ENCODE measurements at places on chromosomes 5 and 9. TPM values are rescaled to one million over a fixed set of nuclear protein-coding genes. Genes with fewer than 3 reads are reported as not detected.
A peak's percentile ranks its signal among the peaks of the same experiment; 100 is the strongest.

GRCh38 chr9:123654994-123655637 lies 274.8 kb downstream of the DENND1A start:
- DNase-seq = no peak

GRCh38 chr5:56900858-56901578 lies 8.4 kb upstream of the SETD9 start:
- DNase-seq = no peak

- DNase-seq = no peak
Observed at GRCh38 chr9:128921881-128922763, 1.3 kb downstream of the PHYHD1 start.

- DNase-seq = no peak
Observed at GRCh38 chr5:3105581-3105980, 354.1 kb upstream of the IRX2 start.

DNA sequence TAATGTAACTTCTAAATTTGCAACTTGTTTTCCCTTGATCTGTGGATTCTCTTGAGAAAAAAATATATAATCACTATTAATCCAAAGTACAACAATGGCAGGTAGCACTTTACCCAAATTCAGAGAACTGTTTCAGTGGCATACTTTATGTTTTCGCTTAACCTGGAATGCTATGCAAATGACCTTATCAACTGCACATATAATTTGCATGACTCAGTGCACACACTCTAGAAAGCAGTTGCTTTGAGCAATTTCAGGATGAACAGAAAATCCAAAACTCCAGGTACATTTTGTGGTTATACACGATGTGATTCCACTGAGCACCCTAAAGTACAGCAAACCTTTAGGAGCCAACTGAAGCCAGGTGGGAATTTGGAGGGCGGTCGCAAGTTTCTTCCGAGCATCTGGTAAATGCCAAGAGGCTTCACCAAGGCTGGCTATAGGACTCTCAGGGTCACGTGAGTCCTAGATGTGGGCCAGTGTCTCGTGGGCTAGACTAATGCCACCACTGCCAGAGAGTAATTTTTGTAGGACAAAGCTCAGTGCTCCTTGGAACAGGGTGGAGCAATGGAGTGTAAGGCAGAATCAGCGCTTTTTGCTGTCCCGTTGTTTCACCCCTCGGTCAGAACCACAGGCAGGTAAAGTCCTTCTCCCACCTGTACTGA lies 37.3 kb downstream of the DMGDH start:
- DNase-seq = no peak

GRCh38 chr9:131733541-131734061 lies 6.3 kb downstream of the RAPGEF1 start:
- DNase-seq = peak; percentile 99

- DNase-seq = no peak
Observed at GRCh38 chr5:176809544-176810080, 747 bp upstream of the UNC5A start.

DNA sequence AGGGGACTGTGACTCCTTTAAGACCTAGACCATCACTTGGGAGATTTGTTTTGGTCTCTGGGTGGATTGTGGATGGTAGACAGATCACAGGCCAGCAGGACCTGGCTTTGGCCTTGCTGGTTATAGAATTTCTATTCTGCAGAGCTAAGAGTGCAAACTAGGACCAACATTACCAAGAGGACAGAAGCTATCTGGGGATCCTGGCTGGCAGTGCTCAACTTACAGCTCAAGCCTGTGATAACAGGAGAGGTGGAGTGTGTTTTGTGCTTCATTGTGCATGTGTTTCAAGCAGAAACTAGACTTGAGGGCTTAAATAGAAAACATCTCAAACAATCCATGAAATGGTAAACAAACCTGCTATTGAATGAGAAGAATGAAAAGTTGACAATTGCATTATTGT lies 106.7 kb downstream of the ZNF462 start:
- DNase-seq = no peak

DNA sequence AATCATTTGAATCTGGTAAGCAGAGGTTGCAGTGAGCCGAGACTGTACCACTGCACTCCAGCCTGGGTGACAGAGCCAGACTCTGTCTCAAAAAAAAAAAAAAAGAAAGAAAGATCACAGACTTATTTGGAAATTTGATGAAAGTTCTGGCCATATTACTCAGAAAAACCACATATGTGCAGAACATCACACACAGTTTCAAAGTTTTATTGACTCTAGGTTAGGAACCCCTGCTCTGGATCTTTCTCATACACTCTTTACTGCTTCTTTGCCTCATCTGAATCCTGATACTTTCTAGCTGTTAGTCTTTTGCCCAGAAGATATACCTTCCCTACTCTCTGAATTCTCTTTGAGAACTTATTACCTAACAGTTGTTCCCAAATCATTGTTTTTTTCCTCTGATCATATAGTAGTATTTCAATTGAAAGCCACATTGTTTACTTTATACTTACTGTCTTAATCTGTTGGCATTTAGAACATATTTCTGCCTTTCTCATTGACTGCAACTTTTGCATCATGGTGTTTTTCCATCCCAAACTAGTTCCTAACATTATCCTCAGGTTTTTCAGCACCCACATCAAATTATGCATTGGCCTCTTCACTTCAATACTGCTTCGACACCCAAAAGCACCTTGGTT lies 68.7 kb downstream of the LNPEP start:
- DNase-seq = no peak

- DNase-seq = no peak
Observed at GRCh38 chr5:177128551-177128981, 5.0 kb upstream of the NSD1 start.

- no peak for DNase-seq
Observed at GRCh38 chr9:137739371-137740309, 120.8 kb downstream of the EHMT1 start.

GRCh38 chr9:563200-563599 lies 278.3 kb upstream of the DMRT1 start:
- no peak for DNase-seq

DNA sequence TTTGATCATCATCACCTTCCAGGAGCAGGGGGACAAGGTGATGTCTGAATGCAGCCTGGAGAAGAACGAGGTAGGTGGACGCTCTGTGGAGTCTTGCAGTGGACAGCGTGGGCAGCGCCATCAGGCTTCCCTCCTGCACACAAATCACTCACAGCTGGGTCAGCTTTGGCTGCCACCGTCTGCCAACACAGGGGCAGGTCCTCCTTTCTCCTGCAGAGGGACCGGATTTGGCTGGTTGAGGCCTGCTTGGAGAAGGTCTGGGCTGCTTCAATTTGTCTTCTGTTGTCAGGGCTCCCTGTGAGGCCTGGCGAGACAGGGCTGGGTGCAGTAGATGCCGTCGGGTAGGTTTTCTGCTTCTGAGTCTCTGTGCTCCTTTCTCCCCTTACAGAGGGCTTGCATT lies 180.6 kb downstream of the CACNA1B start:
- DNase-seq = no peak

DNA sequence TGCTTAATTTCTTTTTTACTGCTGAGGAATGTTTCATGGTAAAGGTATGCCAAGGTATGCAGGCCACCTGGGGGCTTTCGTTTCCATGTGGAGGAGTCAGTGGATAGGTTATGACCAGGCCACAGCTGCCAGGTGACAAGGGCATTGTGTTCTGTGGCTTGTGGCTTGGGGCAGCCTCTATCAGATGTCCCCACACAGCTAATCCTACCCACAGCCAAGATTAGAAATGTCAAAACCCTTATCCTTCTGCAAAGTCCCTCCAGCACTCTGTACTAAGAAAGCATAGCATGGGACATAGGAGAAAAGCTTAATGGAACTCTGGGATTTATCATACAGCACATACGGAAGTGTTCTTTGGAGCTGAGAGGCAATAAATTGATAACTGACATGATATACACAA lies 171.2 kb upstream of the S1PR3 start:
- no peak for DNase-seq

DNA sequence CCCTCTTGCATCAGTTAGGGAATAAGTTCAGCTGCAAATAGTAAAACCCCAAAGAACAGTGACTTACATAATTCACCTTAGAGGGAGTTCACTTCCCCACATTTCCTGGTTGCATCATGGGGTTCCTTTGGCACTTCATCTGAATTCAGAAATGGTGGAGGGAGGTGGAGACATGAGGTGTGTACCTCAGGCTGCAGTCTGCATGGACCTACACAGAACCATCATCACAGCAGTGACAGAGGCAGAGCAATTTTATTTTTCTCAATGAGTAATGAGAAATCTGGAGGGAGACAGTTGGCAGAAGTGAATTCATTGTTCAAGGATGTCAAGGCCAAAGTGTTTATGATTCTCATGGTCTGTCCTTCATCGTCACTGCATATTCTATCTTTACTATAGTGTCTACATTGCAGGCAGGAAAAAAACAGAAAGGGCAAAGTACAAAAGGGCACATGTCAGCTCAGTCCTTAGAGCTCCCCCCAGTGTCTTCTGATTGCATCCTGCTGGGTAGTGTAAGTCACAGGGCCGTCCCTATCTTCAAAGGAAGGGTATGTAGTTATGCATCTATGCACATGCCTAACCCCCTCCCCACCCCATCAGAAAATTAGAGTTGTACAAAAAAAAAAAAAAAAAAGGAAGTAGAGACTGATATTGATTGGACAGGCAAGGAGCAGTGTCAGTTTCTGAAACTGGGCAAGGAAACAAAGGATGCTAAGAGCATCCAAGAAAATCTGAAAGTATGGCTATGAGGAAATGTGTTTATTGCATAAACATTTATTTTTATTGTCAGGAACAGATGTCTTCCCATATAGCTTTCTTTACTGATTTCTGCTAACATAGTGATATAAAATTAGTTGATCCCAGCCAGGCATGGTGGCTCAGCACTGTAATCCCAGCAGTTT lies 132.7 kb upstream of the APC start:
- DNase-seq = no peak

- DNase-seq = peak; percentile 68
Observed at GRCh38 chr5:39256477-39257235, 37.3 kb upstream of the FYB1 start.

GRCh38 chr5:56251918-56252553 lies 18.9 kb upstream of the ANKRD55 start:
- DNase-seq = no peak

- DNase-seq = no peak
Observed at GRCh38 chr5:157164521-157164920, 1.5 kb downstream of the GARIN3 start.

- no peak for DNase-seq
Observed at GRCh38 chr5:6583049-6583880, 49.6 kb downstream of the NSUN2 start.

DNA sequence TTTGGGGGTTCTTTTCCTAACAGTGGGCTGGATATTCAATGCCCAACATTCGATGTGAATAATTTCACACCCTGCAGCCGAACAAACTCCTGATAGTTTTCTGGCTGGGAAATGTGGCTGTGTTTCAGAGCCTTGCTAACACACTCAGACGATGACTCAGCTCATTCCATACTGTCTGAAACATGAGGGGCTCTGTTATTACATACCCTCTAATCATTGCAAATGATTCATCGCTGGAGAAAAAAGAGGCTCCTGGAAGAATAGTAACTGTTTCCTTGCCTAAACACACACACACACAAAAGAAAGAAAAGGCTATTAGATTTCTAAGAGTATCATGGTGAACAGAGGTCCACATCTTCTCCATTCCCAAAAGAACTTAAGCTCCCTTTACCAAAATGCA lies 75.8 kb downstream of the OXCT1 start:
- peak; percentile 93 for DNase-seq

DNA sequence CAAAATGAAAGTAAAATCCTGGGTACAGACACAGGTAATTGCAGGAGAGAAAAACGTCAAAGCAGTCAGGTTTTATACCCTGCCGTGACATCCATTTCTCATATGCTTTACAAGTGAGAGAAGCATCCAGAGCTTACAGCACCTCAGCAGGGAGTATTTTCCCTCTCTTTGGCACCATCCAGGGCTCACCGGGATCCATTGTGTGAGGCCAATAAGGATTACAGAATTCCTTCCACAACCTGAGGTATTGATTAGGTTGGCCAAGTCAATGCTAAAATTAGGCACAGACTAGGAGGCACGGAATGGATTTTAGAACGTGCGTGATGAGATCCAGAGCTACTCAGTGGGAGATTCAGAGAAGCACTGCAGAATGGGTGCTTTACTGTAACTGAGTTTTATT lies 296.6 kb downstream of the FBXL7 start:
- no peak for DNase-seq

GRCh38 chr9:127334725-127335124 lies 62.2 kb upstream of the SLC2A8 start:
- no peak for DNase-seq

GRCh38 chr9:14103115-14103514 lies 210.8 kb downstream of the NFIB start:
- no peak for DNase-seq

DNA sequence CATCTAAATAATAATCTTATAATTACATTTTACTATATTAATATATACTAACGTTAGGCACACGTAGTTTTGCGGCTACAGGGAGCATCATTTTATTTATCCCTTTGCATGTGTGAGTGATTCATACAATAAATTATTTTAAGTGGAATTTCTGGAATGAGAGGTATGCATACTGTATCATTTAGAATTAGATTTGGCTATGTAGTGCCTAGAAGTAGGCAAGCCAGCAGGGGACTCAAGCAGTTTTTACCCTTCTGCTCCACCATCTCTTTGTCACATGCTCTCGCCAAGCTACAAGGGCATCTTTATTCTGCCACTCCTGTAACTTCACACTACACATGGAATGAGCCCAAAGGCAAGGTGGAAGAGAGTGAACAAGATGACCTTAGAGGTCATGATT lies 60.8 kb downstream of the MEGF10 start:
- DNase-seq = no peak

DNA sequence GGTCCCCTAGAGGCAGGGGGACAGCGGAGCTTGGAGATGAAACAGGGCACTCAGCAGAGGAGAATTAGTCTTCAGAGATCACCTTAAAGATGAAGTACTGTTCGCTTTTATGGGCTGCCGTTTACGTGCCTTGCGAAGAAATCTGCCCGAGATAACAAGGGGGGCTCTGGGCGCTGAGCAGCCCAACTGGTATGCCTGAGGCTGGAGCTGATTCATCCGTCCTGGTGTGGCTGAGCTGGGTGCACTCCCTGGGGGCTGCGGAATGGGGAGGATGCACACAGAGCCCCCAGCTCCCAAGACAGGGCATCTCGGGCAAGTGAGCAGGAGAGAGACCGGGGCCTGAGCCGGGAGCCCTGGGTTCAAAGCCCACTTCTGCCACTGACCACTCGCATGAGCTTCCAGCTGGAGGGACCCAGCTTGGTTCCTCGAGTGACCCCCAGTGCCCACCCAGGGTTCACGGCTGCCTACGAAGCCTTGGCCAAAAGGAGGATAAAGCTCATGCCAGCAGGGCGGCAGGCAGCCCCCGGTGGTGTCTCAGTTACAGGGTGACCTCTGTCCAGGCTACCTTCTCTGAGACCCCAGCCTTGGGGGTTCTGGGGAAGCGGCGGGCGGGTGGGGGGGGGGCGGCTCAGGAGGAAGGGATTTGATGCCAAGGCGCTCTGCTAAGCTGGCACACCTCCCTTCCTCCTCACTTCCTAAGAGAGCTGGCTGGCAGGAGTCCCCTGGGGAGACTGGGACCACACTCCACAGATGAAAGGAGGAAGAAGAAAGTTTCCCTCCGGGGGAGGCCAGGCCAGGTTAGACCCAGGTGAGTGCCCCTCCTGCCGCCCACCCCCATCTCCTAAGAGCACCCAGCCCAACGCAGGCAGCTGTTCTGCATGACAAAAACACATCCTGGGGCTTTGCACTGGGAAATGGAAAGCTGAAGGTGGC lies 5.7 kb downstream of the FIBCD1 start:
- DNase-seq = no peak

Gene CYLC2
- total RNA-seq = not detected

Gene MCIDAS
- not detected for total RNA-seq

Gene PCDHA11
- total RNA-seq = 1.2 TPM

Gene DENND1A
- total RNA-seq = 20.6 TPM

Gene PCDHA5
- not detected for total RNA-seq

Gene CATSPER3
- 0.13 TPM for total RNA-seq

Gene PAEP
- 0.21 TPM for total RNA-seq

Gene SLC27A6
- 1.2 TPM for total RNA-seq

Gene VCAN
- total RNA-seq = 175 TPM
